CMK (cell line): ENCODE measurements at places on chromosomes 11 and 22.

DNA sequence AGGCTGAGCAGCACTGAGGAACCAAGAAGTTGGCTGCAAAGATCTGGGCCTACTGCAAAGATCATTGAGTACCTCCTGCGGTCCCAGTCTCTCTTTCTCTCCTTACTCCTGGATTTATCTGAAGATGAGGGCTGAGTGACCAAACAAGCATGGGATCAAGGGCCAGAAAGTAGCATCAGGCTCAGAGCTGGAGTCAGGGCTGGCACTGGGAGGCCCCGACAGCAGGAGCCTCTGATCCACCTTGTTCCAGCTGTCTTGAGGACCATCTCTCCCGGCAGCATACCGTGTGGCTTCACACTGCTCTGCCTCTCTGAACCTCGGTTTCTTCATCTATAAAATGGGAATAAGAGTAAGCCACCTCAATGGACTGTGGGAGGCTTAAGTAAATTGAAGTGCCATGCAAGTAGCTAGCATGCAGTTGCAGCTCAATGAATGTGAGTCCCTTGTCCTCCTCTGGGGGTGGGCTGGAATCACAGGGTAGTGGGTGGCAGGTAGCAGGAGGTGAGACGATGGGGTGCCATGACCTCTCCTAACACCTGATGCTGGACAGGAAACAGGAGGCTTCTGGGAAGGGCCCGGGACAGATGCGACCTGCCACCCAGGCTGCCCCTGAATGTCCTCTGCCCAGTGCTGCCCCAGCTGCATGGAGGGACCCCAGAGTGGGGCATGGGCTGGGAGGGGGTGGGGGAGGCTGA lies 52.5 kb upstream of the PRDM11 start:
- no peak for DNase-seq

GRCh38 chr11:70423523-70424505 lies 25.5 kb downstream of the CTTN start:
- DNase-seq = peak; percentile 94

DNA sequence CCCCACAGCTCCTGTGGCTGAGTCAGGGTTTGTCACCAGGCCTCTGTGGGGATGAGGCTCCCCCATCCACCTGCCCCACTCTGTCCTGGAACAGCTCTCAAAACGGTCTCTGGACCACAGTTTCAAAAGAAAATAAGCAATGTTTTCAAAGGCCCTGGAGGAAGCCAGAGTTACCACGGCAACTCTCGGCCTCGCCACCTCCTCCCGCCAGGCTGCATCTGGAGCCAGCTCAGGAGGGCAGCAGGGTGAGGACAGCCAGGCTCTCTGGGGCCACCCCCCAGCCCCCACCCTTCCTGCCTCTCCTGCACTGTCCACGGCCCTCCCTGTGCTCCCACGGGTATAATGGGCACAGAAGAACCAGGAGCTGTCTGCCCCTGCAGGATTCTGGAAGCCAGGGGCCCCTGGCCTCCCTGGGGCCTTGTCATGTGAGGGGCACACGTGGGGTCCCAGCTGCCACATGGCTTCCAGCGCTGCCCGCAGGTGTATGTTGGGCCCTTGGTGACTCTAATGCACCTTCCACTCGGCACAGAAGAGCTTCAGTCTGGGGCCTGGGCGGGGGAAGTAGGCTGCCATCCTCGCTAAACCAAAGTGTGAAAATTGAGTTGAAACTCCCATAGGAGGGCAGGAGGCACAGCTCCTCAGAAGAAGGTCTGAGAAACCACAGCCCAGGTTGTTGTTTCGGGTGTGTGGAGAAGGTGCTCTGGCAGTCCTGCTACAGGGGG lies 10.3 kb downstream of the CD81 start:
- DNase-seq = no peak

DNA sequence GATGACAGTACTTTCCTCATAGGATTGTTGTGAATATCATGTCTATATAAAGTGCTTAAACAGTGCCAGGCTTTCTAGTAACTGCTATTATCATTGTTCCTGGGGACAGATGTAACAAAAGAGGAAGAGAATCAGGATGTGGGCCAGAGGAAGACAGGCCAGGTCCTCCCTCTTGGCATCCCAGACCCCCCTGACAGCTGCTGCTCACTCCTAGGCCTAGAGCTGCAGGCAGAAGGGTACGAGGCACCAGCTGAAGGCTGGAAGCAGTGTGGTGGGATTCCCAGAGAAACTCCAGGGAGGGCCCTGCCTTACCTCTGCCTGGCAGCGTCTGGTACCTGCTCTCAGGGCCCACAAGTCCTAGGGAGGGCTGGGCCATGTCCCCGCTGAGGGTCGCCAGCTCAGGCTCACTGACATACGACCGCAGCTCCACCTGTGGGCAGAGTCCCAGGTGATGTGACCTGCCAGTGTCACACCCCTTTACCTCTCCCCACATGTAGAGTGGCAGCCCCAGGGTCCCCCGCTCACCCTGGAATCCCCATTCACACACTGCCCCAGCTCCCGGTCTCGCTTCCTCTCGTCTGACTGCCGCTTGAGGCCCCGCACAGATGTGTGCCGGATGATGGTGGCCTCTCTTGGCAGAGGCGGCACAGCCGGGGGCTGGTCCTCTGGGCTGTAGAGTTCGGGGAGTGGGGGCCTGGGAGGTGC lies 52.2 kb downstream of the C11orf58 start:
- DNase-seq = no peak

- DNase-seq = no peak
These were observed 105.7 kb downstream of the SCN3B start for GRCh38 chr11:123548774-123549173.

- DNase-seq = no peak
These were observed 54.1 kb downstream of the MYH9 start for GRCh38 chr22:36333644-36334043.

GRCh38 chr11:75689863-75690609 lies 21.2 kb upstream of the MAP6 start:
- no peak for DNase-seq

- no peak for DNase-seq
These were observed 125.3 kb upstream of the TIMP3 start for GRCh38 chr22:32676191-32676590.

DNA sequence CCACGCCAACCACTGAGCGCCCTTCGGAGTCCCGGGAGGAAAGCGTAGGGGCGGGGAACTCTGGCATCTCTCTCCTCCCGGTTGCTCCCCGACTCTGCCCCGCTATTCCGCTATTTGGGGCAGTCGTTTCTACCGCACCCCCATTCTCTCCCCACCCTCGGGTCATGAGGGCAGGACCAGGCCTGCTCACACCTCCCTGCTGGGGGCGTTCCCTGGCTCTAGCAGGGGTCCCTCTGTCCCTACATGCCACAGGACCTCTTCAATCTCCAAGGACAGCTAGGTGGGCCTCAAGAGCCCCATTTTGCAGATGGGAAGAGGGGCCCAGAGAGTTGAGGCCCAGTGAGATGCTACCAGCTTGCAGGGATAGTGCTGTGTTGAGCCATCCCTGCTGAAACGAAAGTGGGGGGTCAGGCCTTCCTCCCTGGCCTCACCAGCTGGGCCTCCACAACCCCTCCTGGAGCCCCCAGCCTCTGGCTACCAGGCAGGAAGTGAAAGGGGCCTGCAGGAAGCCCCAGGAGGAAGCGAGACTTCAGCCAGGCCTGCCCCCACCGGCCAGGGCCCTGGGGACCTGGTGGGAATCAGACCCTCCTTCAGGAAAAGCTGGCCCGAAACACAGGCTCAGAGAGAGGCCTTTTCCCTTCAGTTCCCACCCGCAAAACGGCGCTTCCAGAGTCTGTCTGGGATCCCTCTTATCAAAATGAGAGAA lies 5.5 kb upstream of the SHISA8 start:
- no peak for DNase-seq

- no peak for DNase-seq
These were observed 140.4 kb downstream of the NAV2 start for GRCh38 chr11:19853016-19853415.

DNA sequence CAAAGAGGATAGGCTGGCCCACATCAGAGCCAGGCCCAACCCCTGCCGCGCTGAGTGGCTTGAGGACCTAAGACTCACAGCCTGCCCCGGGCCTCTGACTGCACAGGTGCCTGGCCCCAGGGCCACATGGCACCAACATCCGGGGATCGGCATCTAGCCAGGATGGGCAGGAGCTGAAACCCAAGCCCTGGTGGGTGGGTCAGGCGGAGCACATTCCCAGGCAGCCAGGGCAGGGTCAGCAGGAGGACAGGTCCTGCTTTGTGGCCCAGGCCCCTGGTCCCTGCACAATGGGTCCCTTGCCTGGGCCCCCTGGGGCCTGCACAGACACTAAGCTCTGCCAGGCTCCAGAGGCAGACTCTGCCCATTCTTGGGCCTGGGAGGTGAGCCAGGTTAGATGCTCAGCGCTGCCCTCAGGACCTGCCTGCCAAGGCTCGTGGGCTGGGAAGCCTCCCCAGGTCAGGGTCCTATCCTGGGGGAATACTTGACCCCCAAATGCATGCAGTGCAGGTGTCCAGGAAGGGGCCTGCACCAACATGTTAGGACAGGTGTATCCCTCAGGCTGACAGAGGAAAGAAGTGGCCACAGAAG lies 33.5 kb downstream of the ARVCF start:
- no peak for DNase-seq

GRCh38 chr11:87600938-87601337 lies 563.2 kb downstream of the TMEM135 start:
- DNase-seq = no peak

DNA sequence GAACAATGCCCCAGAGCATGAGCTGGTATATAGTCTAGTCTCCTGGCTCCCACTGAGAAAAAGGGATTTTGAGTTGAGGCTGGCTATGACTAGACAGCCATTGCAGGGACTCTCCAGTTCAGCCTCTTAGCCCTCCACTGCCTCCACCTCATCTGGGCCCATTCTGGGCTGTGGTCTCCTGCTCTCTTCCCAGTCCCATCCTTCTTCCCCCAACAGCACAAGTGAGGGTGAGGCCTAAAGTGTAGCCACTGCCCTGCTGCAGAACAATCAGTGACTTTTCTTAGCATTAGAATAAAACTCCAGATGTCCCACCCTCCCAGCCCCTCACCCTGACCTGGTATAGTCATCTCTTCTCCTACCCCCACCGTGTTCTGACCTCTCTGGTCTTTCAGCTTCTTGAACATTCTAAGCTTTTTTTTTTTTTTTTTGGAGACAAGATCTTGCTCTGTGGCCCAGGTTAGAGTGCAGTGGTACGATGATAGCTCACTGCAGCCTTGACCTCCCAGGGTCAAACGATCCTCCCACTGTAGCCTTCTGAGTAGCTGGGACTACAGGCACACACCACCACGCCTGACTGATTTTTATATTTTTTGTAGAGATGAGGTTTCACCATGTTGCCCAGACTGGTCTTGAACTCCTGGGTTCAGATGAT lies 4.3 kb downstream of the MED15 start:
- no peak for DNase-seq

- DNase-seq = no peak
These were observed 27.6 kb upstream of the TTC12 start for GRCh38 chr11:113286509-113287497.

GRCh38 chr11:76376746-76377558 lies 4.0 kb downstream of the THAP12 start:
- DNase-seq = no peak

- no peak for DNase-seq
These were observed 12.9 kb upstream of the MRGPRE start for GRCh38 chr11:3245071-3245470.

DNA sequence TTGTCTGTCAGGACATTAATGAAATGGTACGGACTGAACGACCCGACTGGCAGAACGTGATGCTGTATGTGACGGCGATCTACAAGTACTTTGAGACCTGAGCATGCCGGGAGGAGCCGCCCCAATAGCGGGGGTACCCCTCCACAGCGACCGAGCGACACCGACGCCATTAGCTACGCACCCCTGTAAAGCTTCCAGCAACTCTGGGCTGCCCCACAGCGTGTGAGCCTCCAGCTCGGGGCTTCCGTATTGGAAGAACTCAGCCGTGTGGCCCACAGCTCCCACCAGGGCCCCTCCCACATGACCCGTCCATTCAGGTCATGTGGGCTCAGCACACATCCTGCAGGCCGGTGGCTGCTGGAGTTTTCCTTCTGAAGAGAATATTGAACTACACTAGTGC lies 12.9 kb upstream of the ADORA2A start:
- DNase-seq = no peak

DNA sequence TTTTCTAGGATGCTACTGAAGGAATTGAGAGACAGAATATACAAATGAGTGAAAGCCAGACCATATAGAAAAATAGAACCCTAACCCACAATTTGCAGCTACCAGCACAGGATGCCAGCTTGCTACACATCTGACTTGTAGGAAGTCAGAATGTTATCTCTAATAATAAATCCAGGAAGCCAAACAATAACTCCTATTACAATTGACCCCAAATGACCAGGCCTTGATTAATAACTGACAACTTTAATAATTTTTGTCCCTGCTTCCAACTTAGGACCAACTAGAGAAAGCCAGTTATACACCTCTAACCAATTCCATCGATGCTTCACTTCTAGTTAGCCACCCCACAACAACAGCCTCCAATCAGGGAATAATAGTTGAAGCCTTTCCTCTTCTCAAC lies 193.4 kb downstream of the CASP12 start:
- no peak for DNase-seq

DNA sequence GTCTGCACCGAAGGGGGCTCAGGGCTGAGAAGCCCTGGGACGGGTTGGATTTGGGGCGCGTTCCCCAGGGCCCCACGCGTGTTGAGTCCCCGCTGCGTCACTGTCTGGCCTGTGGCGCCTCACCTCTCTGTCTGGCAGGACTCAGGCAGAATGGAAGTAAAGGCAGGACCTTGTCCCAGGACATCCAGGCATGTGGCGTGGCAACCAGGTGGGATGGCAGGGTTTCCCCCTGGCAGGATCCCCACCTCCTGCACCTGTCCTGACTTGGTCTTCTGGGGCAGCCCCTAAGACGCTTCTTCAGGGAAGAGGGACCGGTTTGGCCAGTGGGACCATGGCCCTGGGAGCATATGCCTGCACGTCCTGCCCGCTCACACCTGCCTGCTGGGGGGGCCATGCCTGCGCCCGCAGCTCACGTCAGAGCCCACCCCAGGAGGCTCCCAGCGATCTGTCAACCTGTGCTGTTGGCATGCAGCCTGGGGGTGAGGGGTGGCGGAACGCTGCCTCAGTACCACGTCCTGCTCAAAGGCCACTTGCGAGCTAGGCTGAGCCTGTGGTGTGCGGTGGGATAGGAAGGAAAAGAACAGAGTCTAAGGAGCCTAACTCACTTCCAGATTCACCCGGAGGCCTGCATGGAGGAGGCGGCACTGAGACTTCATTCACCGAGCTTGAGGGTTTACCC lies 72.7 kb downstream of the KCNQ1 start:
- DNase-seq = no peak
